Endothelial cell of coronary artery (primary cell): ENCODE measurements at places on chromosomes 5 and 9. TPM values are rescaled to one million over a fixed set of nuclear protein-coding genes. Genes with fewer than 3 reads are reported as not detected.

The SHOC1 gene
- under 0.01 TPM in 1 of 2 replicates, not detected in the other for total RNA-seq

The IRX2 gene
- total RNA-seq = 0.28 TPM in 1 of 2 replicates, not detected in the other

The BTNL3 gene
- total RNA-seq = not detected in 2 replicates

The IFNA21 gene
- total RNA-seq = not detected in 2 replicates
